Stimulated activated CD4-positive, alpha-beta T cell treated with anti-CD3 and anti-CD28 coated beads, Interleukin-1b, Interleukin-23, amount 100 ng/mL, for 1 hour (primary cell): ENCODE measurements at places on chromosomes 2 and 18.

- DNase-seq: no peak
Observed at GRCh38 chr2:172089005-172089504, 3.7 kb downstream of the DLX1 start.

DNA sequence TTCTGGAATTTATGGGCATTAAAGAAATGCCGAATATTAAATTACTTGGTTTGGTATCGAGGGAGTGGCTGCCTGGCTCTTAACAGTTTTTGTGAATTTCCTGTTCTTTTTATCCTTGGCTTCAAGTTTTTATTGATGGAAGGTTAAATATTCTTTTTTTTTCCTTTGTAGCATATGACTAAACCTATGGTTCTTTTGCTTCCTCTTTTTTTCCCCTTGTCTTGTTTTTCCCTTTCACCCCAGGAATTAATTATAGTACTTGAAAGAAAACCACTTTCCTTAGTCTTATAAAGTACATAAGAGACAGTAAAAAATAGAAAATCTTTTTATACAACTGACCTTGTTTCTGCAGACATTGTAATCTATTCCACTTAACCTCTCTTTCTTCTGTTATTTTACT lies 42.4 kb downstream of the MGAT5 start:
- no peak for DNase-seq

DNA sequence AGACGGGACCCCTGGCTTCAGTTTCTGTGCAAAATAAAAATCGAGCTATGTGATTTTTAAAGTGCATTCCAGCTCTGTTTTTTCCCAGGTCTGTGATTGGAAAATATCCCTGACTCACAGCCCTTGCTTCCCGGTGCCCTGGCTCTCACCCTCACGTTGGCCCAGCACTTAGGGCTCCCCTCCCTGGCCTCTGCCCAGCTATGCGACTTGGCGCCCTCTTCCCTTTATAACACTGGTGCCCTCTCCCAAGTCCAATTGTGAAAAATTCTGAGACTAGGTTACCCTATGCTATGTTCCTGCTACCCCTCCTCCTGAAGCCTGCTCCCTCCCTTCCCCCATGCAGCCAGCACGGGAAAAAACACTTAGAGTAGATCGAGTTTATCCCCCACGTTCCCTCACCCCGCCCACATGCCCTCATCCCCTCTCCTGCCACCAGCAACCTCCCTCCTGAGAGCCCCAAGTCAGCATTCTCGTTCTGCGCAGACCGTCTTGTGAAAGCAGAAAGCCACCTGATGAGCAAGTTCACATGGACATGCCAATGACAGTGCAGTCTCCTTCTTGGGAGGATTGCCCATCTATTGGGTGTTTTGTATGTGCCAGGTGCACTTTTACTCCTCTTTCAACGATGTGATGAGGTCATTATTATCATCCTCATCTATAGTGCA lies 228.8 kb downstream of the VAPA start:
- DNase-seq: no peak

DNA sequence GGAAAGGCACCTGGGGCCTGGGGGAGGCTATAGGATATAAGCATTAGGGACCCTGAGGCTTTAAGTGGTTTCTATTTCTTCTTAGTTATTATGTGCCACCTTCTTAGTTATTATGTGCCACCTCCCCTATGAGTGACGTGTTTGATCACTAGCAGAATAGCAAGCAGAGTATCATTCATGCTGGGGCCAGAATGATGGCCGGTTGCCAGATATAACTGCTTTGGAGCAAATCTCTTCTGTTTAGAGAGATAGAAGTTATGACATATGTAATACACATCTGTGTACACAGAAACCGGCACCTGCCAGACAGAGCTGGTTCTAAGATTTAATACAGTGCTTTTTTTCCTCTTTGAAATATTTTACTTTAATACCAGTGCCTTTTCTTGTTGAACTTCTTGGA lies 29.4 kb downstream of the LIPG start:
- no peak for DNase-seq

DNA sequence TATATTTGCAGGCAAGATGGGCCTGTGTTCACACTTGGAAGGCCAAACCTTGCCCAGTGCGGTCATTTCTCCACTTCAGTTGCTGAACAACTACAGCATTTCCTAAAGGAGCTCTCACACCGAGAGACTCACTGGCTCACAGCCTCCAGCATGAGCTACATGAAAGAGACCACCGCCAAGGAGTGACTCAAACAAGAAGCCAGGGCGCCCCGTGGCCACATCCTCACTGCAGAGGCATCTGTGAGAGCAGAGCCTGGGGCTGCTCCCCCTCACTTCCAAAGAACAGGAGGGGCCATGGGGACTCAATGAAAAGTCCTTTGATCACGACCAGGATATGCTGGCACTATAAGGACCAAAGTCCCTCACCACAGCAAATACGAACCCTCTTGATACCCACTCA lies 50.0 kb downstream of the TMEM163 start:
- DNase-seq: no peak

DNA sequence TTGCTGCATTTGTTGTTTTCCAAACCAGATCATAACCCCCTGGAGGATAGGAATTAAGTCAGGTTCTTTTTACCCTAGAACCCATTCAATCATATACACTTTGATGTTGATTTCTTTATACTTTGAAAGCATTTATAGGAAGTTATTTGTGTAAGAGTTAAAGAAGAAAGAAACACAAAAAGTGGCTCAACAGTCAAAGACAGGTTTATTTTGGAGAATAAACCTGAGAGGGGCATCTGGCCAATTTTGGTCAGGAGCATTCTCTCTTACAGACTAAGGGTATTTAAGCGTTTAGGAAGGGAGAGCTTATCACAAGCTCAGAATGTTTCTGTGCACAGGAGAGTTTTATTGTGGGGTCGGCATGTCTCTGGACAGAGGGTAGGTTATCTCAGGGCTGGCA lies 398.0 kb downstream of the SPAG16 start:
- DNase-seq: no peak

DNA sequence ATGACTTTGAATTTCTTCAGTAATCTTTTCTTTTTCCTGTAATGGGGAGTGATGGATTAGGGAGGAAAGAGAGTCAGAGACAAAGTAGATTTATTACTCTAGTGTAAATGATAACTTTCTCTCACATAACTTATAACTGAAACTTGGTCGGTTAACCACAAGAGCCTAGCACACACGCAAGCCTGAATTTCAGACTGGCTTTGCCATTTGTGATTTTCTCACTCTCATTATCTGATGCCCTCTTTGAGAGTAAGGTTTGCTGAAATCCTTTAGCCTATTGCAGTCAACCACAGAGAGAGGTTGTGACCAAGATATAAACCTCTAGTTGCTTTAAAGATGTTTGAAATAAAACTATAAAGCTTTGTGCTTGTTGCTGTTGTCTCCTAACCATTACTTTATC lies 117.9 kb upstream of the NETO1 start:
- DNase-seq: no peak

GRCh38 chr18:13447621-13448334 lies 229.2 kb downstream of the LDLRAD4 start:
- DNase-seq: no peak

- no peak for DNase-seq
Observed at GRCh38 chr2:241595600-241596140, 37.1 kb downstream of the BOK start.

DNA sequence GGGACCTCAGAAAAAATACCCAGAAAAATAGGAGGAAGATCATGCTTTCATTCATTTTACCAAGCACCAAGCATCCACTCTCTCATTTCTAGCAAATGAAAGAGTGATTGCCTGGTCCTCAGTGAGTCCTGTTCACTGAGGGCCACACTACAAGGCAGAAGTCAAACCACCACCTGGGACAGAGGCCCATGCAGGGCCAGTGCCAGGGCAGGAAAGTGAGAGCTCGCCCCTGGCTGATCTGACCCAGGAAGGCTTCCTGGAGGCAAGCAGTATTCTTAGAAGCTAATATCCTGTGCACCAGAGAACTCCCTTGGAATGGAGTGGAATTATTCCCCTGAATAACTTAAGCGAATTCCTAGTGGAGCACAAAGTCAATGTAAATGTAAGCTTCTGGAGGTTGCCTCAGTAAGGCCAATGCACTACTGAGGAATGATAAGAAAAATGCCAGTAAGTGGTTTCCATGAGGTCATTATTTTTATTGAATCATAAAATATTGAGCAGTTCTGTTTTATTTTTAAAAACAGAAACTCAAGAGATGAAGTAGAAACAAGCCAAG lies 191.6 kb upstream of the ID2 start:
- no peak for DNase-seq

- DNase-seq: no peak
Observed at GRCh38 chr2:157339965-157340655, 14.5 kb upstream of the ERMN start.

DNA sequence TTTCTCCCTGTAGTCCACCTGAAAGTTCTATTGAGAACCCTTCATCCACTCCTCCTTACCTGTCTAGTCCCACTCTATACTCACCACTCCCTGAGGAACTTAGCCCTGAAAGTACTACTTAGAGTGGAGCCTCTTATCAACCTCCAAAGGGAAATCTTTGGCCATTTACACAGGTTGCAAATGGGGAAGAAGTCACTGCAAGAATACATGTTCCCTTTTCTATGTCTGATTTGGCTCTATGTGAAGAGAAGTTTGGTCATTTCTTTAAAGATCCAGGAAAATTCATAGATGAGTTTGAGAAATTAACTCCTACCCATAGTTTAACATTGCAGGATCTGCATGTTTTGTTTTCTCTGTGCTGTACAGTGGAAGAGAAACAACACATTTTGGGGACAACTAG lies 22.9 kb upstream of the MGAT4A start:
- DNase-seq: no peak

- DNase-seq: no peak
Observed at GRCh38 chr2:239220981-239221396, 179.8 kb downstream of the HDAC4 start.

DNA sequence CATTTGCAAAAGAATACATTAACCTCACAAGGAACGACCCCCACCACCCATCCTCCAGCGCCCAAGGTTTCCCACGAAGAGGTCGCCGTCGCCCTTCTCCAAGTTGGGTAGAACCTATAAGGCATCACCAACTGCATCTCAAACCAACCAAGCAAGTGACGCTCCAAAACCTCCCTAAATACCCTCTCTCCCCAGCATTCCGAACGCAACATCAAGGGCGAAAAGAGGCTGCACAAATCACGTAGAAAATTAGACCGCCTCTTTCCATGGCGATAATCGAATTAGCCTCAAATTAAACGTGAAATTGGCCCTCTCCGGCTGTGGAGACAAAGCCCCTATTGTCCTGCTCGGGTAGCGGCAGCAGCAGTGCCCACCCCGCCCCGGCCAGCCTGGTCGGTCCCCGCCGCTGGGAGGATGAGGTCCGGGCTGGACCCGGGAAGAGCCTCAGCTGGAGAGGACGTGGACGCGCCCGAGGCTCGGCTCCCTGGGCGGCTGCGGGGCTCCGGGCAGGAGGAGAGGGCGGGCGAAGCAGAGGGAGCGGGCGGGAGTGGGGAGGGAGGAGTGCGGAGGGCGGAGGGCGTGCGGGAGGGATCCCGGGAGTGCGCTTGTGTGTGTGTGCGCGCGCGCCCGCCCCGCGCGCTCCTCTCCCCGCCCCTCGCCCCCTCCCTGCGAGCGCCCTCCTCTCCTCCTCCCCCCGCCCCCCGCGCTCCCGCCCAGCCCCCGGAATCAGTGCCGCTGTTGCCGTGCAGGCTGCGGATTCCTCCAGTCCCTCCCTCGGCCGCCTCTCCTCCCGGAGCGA lies at the start of gene SPTBN1:
Gene SPTBN1, plus strand, starts transcription at position 765 of the 799 bp plus-strand sequence. CDS start 70,092 bp downstream, outside the sequence.
- DNase-seq: no peak

GRCh38 chr2:44954889-44955592 lies 13.5 kb downstream of the SIX3 start:
- no peak for DNase-seq

DNA sequence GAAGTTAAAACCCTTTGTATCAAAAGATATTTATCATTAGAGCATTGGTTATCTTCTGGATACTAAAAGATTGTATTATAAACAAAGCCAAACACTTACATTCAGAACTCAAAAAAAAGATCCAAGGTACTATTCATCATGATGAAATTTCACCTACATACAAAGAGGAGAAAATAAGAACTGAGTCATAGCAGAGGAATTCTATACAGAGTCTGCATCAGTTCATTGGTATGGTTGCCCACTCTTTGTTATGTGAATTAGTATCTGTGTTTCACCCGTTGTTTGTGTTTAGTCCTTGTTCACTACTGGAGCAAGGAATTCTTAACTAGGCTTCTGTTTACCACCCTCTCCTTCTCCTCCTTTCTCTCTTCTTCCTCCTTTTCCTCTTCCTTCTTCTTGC lies 157.9 kb downstream of the LNPK start:
- DNase-seq: no peak

DNA sequence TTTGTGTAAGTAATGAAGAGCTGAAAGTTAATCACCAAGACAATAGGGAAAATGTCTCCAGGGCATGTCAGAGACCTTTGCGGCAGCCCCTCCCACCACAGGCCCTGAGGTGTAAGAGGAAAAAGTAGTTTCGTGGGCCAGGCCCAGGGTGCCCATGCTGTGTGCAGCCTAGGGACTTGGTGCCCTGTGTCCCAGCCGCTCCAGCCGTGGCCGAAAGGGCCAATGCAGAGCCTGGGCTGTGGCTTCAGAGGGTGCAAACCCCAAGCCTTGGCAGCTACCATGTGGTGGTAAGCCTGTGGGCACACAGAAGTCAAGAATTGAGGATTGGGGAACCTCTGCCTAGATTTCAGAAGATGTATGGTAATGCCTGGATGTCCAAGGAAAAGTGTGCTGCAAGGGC lies 52.5 kb downstream of the CENPO start:
- DNase-seq: no peak

GRCh38 chr2:38076710-38077430 lies 919 bp upstream of the CYP1B1 start:
- no peak for DNase-seq

- no peak for DNase-seq
Observed at GRCh38 chr18:3211236-3211992, 8.4 kb downstream of the MYOM1 start.

GRCh38 chr18:21391074-21391673 lies 149.1 kb downstream of the GREB1L start:
- no peak for DNase-seq

DNA sequence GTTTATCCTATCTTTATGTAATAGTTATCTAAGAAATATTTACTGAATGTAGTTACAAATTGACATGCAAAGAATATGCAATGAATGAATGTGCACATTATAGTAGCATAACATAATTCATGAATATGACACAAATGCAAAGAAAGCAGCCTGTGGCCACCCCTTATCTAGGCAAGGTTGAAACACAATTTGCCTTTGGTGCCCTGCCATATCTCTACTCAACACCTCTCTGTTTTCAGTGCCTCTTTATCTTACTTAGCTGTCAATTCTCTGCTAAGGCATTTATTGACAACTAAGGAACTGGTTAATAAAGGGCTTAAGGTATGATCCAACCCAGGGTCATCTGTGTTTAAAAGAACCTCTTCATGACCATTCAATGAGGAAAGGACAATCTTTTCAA lies 18.9 kb downstream of the REV1 start:
- DNase-seq: no peak

- DNase-seq: no peak
Observed at GRCh38 chr18:76056471-76057110, 438.5 kb downstream of the ZNF516 start.
